ENCODE measurements at places on chromosomes 12 and 14.

- no peak for DNase-seq
These were observed 210.4 kb upstream of the RGS6 start for GRCh38 chr14:71721791-71722190.

GRCh38 chr14:56561606-56562005 is 18.0 kb upstream of the TMEM260 start:
- DNase-seq: no peak

DNA sequence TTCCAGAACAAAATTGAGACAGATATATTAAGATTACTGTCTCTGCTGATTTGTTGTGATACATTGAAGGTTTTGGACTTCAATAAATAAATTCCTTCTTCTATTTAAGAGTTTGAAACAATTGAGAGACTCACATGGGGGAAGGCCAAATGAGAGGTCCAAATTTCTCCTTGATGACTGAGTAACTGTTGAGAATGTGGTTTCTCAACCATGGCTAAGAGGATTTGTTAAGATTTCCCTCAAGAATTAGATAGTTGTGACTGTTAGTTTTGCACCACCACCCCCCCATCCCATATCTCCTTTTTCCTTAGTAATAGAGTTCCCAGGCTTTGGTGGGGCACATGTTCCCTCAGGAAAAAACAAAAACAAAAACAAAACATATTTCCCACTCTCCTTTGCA is 47.7 kb upstream of the IGF1 start:
- no peak for DNase-seq

- DNase-seq: no peak
These were observed 1500.2 kb upstream of the FLRT2 start for GRCh38 chr14:84029720-84030119.

- no peak for DNase-seq
These were observed 216.2 kb downstream of the BCL11B start for GRCh38 chr14:99055816-99056215.

GRCh38 chr12:94561943-94562411 is 88.4 kb downstream of the TMCC3 start:
- DNase-seq: no peak

DNA sequence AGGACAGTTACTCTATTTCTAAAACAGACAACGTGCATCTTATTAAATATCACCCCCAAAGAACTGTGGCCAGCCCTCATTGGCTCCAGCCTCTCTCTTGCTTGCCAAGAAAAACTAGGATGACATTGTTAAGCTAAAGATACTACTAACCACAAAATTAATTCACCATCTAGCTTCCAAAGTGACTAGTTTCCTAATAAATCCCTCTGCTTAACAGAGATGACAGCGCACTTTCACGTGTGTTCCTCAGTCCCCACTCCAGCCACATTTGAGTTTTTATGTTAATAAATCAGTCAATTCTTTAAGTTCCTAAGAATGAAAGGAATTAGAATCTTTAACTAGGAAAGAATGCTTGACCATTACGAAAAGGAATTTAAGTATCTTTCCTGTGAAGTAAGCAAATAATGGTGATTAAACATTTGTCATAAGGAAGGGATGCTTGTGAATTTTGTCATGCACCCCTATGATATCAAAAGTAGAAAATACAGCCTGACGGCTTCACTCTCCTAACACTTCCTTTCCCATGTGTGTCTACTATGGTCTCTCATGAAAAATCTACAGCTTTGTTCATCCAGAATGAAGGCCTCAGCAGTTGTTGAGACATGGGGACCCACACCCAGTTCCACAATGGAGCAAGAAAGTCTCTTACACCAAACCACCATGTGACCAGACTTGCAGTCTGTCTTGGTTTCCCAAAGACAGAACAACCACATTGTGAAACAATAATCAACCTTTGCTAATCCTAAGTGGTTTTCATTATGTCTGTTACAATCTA is 8.1 kb downstream of the CORO1C start:
- no peak for DNase-seq

GRCh38 chr12:107798580-107798979 is 24.1 kb downstream of the ASCL4 start:
- DNase-seq: no peak

DNA sequence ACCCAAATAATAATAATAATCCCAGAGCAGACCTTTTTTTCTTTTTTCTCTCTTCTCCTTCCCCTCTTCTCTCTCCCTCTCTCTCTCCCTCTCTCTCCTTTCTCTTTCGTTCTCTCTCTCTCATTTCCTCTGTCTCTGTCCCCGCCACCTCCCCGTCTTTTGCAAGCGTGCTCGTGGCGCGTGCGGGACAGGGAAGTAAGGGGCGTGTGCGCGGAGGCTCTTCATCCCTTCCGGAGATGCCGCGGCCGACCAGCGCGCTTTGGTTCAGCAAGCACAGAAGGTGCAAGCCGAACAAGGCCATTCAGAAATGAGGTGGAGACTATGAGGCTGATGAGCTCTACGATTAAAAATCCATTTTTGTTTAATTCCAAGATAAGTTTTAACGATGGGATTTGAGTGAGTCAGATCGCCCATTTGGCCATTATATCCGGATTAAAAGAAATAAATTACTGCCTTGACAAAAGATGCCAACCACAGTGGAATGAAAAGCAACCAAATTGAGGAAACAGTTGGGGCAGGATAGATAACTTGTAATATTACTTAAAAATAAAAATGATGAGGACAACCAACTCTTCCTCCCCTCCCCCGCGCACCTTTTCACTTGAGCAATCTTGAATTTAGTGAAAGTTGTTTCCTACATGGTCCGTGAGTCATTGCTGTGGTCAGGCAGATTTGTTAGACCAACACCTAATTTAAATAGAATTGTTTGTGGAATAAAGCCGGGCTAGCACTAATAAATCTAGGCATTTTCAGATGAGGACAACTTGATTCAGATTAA is 1.2 kb upstream of the AMIGO2 start:
- peak; percentile 70 for DNase-seq

DNA sequence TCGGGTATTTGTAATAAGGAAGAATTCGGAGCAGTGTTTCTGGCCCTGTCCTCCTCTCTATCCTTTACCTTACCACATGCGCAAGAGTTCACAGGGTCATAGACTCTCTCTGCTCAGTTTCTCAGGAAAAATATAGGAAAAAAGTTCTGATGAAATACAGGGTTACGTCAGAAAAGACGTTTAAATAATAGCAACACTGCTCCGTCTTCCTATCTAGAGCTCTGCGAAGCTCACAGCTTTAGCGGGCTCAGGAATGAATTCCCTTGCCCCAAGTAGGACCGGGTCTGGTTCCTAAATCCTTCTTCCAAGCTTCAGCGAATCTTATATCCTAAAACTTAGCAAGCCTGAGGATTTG is 365 bp downstream of the CCDC59 start:
- DNase-seq: no peak

DNA sequence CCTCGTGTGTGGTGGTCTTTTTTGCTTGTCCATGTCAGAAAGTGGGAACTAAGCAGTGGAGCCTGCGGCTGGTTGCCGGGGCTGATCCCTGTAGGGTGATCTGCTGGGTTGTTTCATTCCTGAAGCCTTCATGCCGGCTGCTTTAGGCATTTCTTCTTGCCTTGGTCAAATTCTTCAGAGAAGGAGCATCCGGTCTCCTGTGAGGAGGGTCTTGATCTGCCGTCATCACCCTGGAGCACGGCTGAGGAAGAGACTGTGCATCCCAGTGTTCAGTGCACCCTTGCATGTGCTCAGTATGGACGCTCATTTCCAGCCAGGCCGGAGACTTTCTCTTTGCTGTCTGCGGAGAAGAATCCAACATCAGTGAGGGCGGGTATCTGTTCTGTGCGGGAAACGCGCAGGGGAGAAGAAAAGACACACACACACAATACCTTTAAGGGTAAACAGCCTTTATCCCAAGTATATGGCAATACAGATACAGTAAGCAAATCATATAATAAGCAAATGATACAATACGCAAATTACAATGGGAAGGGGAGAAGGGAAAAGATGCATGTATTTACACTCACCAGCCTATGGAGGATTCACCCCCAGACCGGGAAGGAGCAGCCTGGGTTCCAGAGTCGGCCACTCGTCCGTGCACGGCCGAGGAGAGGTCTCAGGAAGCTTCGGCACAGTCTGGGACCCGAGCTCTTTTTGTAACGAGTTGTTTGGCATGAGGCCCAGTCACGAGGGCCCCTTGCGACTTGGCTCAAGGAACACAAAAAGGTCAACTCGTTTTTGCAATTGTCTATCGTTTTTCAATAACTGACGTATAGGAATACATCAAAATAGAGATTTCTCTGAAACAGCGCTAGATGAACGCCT is 1366.8 kb upstream of the TMEM132C start:
- DNase-seq: no peak

GRCh38 chr14:73786636-73787485 is 64.8 kb upstream of the PTGR2 start:
- DNase-seq: no peak

DNA sequence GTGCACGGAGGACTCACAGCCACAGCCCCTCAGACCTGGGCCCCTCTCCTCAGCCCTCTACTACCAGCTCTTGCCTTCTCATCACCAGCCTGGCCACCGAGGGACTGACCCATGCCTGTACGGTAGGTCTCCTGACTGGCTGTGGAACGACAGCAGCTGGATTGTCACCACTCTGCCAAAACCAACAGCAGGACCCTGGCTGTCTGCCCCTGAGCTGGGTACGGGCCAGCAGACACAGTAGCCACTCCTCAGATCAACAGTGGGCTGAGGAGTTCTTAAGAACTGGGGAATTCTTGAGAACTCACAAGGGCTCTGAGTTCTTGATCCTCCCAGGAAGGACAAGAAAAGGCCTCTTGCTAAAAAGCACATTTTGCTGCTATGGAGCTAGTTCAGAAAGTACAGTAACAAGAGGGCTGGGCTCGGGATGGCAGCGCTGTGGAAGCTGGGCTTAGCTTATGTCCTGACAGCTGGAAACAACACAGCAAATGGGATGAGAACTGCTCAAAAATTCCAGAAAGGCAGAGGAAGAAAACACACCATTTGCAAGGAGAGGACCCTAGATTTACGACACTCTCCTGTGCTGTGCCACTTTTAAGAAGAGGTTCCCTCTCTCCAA is 176.4 kb downstream of the ANO2 start:
- no peak for DNase-seq

DNA sequence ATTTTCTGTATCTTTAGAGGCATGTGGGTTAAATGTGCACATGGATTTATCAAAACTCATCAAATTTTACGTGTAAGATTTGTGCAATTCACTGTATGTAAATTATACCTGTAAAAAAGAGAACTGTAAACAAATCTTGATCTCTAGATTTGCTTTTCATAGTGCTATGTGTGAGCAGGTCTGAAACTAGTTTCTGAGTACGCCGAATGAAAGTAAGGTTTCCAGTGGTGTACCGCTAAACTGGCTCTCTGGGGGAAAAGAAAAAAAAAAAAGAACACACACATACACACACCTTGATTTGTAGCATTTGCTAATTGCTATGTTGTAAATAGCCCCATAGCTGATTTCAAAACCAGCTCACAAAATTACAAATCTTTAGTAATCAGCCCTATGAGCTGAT is 8.6 kb upstream of the SLC41A2 start:
- no peak for DNase-seq

DNA sequence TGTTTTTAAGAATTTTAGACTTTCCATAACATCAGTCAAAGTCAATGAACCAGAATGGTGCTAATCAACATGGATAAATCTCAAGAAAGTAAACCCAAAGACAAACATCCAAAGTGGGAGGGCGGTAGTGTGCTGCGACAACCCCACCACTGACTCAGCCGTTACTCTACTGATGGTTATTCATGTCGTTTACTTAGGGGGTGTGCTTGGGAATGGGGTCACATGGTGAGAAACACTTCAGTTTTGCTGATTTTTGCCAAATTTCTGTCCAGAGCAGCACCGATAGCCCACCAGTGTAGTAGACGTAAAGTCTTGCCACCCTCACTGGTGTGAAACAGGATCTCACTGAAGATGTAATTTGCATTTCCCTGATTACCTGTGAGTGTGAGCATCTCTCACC is 99.9 kb downstream of the ADGRD1 start:
- DNase-seq: no peak

DNA sequence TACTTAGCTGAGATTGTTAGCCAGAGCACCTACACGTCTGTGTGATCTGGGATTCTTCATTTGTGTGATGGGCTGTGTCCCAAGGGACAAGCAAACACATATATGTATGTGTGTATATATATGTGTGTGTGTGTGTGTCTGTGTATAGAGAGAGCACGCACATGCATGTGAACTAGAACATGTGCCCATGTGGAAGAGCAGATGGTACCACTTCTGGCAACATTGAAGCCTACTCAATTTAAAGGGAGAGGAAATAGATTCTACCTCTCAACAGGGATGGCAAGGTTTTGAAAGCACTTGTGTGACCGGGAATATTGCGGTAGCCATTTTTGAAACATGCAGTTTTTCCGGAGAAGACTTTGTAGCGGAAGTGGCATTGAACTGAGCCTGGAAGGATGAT is 1.4 kb downstream of the TOMM20L start:
- no peak for DNase-seq

DNA sequence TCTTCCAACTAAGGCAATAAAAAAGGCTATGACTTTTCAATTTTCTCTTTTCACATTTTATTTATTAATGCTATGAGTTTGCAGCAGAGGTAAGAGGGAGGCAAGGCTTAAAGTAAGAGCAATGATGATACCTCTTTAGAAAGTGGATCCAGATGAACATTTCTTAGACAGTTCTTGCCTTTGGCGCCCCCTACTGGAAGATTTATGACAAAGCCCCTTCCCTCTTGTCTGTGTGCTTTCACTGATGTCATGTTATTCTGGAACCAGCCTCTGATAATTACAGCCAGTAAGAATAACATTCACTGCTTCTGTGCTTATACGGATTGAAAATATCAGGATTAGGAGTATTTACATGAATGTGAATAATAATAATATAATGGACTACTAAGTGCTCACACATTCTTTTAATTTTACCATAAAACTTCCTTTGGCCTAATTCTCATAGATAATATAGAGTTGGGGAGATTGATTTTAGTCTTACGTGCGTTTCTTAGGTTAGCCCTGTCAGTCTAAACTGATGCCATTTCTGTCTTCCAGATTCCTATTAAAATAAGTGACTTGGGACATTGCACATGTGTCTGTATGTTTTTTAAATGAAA is 1929.9 kb upstream of the SEL1L start:
- DNase-seq: no peak

- no peak for DNase-seq
These were observed 50.5 kb downstream of the ADIPOR2 start for GRCh38 chr12:1741154-1741949.

DNA sequence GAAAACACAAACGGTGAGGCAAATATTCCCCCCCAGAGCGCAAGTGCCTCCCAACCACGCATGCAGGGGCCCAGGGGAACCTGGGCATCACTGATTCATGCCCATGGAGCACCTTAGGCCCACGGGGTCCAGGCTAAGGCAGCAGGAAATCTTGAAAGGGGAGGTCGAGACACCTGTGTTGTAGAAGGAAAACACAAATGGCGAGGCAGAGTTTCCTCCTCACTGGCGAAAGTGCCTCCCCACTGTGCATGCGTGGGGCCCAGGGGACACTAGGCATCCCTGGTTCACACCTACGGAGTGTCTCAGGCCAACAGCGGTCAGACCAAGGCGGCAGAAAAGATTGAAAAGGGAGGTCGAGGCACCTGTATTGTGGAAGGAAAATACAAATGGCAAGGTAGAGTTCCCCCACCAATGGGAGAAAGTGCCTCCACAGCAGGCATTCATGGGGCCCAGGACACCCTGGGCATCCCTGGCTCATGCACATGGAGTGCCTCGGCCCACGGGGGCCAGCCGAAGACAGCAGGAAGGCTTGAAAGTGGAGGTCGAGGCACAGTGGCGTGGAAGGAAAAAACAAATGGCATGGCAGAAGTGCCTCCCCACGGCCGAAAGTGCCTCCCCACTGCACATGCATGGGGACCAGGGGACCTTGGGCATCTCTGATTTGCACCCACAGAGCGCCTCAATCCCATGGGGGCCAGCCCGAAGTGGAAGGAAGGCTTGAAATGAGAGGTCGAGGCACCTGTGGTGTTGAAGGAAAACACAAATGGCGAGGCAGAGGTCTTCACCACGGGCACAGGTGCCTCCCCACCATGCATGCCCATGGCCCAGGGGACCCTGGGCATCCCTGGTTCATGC is 368.8 kb downstream of the ALG10 start:
- peak; percentile 10 for DNase-seq

All from omental fat pad (tissue), 4 donors.